ENCODE measurements at places on chromosomes 11 and 22. TPM values are rescaled to one million over a fixed set of nuclear protein-coding genes. Genes with fewer than 3 reads are reported as not detected.

DNA sequence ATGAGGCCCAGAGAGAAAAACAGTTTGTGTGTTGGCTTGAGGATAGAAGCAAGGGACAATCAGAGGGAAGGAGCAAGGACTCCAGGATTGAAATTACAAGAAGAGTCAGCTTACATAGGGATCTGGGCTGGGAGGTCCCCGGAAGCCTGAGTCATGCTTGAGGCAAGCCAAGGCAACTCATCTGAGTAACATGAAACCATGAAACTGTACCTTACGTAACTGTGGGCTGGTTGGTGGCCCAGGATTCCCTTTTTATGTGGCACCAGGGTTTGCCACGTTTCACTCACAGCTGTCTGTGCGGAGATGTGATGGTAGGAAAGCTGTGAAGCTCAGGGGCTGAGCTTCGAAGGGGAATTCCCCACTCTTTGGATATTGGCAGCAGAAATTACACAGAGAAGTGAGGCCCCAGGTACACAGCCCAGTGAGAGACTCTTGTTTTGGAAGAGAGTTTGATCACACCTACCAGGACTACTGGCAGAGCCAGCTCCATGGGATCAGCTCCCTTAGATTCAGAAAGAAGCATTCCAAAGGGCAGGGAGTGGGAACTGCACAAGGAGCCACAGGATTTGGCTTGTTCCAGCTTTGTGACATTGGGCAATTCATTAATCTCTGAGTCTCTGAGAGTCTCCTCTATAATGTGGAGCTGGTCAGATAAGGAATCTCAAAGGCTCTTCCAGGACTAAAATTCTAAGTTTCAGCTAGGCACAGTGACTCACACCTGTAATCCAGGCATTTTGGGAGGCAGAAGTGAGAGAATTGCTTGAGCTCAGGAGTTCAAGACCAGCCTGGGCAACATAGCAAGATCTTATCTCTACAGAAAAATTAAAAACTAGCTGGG, 7.8 kb downstream of the SLC5A1 start:
- peaks cover 41% of the 10 kb centered on the region for H3K27me3 ChIP-seq
- no peak overlapping the region for H3K4me3 ChIP-seq
- H3K4me1 ChIP-seq = peaks cover 17% of the 10 kb centered on the region
- peak; percentile 87 for DNase-seq
- no peak overlapping the region for H3K27ac ChIP-seq
- H3K36me3 ChIP-seq = no peaks in the 10 kb centered on the region

DNA sequence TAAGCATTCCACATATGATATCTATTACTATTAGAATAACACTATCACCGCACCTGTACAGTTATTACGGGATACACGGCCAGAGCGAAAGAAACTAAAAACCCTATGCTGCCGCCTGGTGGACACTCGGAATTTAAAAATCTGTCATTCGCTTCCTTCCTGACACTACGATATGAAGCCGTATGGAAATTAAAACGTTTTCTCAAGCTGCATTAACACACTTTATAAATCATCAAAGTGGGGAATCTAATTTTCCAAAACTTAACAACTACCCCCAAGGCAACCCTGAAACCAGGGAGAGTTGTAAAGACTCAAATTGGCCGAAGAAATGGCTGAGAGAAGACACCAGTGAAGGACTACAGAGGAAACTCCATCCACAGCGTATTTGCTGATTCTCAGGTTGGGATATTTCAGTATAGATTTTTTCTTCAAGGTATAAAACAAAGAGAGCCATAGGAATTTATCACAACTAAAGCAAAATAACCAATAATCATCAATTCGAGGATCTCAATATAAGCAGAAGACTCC, 1.4 kb downstream of the CCDC73 start:
- peaks cover 9% of the 10 kb centered on the region for H3K4me1 ChIP-seq
- no peak overlapping the region for H3K4me3 ChIP-seq
- H3K36me3 ChIP-seq = no peaks in the 10 kb centered on the region
- H3K27ac ChIP-seq = no peak overlapping the region
- peak; percentile 83 for DNase-seq

GRCh38 chr11:113168354-113169342, 145.7 kb upstream of the TTC12 start:
- DNase-seq = no peak
- H3K27ac ChIP-seq = no peak overlapping the region
- no peak overlapping the region for H3K4me3 ChIP-seq
- no peaks in the 10 kb centered on the region for H3K36me3 ChIP-seq

DNA sequence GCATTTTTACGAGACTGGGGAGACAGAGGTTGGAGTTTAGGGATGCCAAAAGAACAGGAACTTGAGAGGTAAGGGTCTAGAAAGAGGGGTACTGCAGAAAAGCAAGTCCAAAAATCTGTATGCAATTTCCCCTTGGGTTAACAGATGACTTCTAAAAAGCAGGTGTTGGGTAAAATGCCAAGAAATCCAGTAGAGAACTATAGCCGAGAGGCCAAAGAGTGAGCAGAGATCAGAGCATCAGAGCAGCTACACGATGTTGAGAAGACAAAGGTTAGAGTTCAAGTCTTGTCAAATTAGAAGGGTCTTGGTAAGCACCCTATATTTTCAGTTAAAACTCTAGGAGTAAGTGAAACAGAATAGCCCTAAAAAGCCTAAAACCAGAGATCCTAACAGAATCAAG, 145.2 kb downstream of the FCHSD2 start:
- DNase-seq = no peak
- H3K27ac ChIP-seq = no peak overlapping the region
- peaks cover 7% of the 10 kb centered on the region for H3K4me1 ChIP-seq

DNA sequence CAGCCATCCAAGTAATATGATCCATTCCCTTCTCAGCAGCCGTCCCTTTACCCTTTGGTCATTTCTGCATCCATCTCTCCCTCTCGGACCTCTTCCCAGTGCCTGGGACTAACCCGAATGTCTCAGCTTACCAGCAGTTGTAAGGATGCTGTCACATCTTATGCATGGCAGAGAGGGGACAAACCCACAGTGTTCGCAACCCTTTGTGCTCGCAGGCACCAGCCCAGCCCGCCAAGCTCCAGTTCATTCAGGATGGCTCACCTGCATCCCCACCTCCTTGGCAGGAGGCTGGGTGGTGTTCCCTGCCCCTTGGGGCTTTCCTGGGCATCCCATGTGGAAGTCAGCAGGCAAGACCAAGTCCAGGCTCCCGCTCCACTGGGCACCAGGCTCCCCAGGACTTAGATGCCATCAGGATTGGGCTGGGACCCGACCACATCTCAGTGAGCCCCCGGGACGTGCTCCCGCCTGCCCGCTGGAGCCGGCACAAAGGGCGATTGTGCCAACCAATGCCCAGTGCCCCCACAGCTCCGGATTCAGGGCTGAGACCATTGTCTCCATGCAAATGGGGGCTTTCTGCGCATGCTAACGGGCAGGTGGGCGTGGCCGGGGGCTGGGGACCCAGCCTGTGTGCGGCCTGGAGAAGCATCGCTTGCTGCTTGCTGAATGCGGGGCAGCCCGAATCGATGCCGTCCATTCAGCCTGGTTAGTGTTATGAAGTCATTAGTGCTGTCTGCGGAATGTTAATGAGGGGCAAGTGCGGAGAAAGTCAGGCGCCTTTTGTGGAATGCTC, 108.6 kb downstream of the KCNQ1OT1 start:
- no peak for DNase-seq
- H3K4me1 ChIP-seq = no peaks in the 10 kb centered on the region
- no peaks in the 10 kb centered on the region for H3K27me3 ChIP-seq
- H3K36me3 ChIP-seq = peaks cover 11% of the 10 kb centered on the region
- no peak overlapping the region for H3K4me3 ChIP-seq

LRRC32 gene
- 23.2 TPM for total RNA-seq

THY1 gene
- total RNA-seq = 0.40 TPM

OR52H1 gene
- total RNA-seq = not detected

Data from activated CD8-positive, alpha-beta T cell treated with anti-CD3 and anti-CD28 coated beads for 36 hours (primary cell).